ENCODE measurements at places on chromosomes 3 and 15.

DNA sequence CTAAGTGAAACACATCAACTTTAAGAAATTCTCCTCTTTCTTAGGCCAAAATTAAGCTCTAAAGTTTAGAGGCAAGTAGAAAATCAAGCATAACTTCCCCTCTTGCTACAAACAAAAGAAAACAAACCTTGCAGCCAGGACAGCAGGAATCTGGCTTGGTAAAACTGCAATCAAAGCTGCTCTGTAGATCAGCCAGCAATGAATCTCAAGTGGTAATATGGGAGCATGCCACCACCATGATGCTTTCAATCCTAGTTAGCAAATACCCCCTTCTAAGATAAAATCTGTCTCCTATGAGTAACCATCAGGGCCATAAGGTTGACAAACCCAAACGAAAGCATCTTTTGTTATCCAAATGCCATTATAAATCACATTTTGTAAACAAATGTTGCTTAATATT is 208.3 kb upstream of the PLSCR5 start:
- no peak for DNase-seq

- DNase-seq = no peak
Observed at GRCh38 chr3:165202995-165203394, 6.8 kb upstream of the SLITRK3 start.

GRCh38 chr3:122200661-122201060 is 17.2 kb downstream of the CASR start:
- no peak for DNase-seq

DNA sequence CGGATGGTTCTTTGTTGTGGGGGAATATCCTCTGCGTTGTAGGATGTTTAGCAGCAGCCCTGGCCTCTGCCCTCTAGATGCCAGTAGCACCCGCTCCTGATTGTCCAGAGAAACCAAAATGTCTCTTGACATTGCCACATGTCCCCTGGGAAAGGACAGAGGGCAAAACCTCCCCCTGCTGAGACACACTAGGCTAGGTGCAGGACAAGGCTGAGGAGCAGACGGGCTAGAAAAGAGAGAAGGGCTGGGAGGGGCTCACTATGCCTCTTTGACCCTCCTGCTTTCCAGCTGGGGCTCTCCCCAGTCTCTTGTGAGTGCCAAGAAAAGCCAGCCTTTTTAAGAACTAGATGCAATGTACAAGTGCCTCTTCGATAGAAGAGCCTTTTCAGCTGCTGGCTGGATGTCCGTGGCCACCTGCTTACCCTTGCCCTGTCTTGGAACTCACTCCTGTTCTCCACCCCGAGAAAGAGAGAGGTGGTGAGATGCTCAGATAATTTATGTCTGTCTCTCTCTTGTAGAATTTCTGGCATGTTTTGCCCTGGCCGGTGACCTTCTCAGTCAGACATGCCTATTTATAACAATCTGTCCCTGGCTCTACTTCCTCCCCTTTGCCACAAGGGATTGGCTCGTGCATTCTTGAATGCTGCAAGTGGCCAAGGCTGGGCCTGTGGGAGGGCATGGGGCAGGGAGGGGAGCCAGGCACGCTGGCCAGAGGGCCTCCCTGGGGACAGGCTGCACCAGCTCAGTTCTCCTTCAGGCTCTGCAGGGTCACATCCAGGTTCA is 142.6 kb downstream of the RPLP1 start:
- no peak for DNase-seq

DNA sequence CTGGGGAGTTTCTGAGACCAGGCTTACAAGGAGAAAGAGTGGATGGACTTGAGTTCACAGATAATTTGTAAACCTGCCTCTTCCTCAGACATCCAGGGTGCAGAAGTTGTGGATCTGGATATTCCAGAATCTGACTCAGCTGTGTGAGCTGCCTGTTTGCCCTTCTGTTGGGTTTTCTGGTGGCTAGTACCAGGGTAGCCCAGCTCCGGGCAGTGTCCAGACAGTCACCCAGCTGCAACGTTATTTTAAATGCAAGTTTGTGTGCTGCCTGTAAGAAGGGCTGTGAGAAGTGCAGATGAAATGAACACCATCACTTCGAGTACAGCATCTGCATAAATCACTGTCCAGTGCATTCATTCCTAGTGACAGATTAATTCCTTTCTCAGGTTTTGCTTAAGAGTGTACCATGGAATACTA is 1053.0 kb downstream of the TUSC7 start:
- DNase-seq = no peak

GRCh38 chr15:92105611-92106010 is 252.1 kb downstream of the SLCO3A1 start:
- DNase-seq = no peak

DNA sequence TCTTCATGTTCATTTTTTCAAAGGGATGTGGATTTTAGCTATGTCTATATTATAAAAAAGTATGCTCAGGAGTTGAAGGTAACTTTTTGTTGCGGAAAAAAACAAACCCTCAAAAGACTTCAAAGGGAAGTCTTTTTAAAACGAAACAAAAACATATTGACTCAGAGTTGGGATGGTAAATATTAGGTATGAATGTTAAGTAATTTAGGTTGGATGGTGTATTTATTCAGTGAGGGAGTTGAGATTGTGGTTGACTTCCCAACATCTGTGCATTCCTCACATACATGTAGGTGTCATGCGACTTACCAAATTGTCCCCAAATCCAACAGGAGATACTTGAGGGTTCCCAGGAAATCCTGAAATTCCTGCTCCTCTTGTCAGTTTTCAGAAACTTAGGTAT is 32.7 kb upstream of the PLSCR5 start:
- no peak for DNase-seq

DNA sequence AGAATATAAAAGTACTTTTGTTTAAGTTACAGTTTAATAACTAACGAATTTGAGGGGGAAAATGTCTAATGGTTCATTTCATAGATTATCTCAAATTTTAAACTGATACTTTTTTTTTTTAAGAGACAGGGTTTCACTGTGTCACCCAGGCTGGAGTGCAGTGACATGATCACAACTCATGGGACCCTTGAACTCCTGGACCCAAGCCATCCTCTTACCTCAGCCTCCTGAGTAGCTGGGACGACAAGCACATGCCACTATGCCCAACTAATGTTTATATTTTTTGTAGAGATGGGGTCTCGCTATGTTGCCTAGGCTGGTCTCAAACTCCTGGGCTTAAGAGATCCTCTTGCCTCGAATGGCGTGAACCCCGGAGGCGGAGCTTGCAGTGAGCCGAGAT is 16.5 kb downstream of the LRRC58 start:
- DNase-seq = no peak

- no peak for DNase-seq
Observed at GRCh38 chr15:95174301-95175259, 943.2 kb downstream of the MCTP2 start.

GRCh38 chr3:103389356-103389755 is 954.5 kb downstream of the ZPLD1 start:
- no peak for DNase-seq

- DNase-seq = no peak
Observed at GRCh38 chr3:179286331-179286730, 35.4 kb upstream of the KCNMB3 start.

DNA sequence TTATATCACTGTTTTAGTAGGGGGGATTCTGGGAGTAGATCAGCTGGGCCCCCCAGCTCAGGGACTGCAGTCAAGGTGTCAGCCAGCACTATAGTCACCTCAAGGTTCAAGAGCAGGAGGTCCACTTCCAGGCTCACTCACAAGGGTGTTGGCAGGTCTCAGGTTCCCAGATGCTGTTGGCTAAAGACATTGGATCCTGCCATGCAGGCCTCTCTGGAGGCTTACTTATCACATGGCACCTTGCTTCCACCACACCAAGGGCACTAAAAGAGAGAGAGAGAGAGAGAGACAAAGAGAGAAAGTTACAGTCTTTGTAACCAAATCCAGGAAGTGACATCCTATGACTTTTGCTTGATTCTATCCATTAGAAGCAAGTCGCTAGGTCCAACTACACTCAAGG is 7.5 kb upstream of the PPP1R14D start:
- DNase-seq = no peak

- DNase-seq = no peak
Observed at GRCh38 chr3:114902691-114903101, 244.4 kb downstream of the ZBTB20 start.

DNA sequence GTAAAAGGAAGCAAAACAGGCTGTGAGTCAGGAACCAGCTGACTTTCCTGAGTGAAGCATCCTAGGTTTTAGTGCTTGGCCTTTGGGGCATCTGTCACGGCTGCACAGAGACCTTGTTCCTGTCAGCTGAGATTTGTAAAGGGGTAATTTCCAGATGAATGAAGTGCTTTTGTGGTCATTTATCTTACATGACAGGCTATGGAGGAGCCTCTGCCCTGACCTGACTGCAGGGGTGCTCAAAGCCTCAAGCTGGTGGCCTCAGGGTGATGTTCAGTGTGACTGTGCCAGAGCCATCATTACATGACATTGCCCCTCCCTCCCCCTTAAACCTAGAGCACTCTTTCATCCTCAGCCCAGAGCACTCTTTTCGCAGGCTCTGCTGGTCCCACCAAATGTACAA is 132.5 kb downstream of the ARNT2 start:
- DNase-seq = no peak

- no peak for DNase-seq
Observed at GRCh38 chr3:15332405-15333098, at the start of gene SH3BP5. Gene SH3BP5 (minus strand): TSS chr3:15332586. CDS start chr3:15332408, 178 bp downstream.

GRCh38 chr15:74172701-74173379 is 670 bp upstream of the ISLR start:
- peak; percentile 41 for DNase-seq

DNA sequence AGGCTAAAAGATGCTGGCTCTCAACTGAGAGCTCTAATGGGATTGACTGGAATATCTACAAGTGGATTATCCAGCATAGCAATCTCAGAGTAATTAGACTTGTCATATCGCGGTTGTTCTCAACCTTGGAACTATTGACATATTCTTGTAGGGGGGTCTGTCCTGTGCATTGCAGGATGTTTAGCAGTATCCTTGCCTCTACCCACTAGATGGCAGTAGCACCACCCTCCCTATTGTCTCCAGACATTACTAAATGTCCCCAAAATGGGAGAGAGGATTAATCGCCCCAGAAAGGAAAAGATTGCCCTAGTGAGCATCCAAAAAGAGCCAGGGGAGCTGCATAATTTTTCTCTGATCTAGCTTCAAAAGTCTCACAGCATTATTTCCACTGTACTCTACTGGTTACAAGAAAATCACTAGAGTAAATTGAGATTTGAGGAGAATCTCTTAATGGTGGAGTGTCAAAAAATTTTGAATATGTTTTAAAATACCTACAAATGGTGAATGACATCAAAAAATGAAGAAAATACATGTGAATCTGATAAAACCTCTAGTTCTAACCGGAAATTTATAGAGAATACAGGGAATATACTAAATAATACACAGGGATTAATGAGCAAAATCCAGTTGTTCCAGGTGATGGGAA is 388.2 kb upstream of the AGTR1 start:
- DNase-seq = peak; percentile 12

DNA sequence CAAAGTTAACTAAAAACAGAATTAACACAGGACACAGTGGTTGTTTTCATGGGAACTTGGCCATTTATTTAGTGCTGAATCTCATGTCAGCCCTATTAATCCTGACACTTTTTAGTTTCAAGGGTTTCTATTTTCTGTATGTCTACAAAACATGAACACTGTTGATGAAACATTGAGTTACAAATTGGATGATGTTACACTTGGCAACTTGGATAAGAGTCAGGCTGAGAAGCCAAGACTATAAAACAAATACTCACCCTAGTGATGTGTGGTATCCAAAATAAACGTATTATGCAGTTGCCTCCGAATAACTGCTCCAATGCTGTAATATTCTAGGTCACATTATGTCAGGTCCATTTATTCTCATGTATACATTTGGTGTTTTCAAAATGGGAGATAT is 349.6 kb downstream of the ZIC1 start:
- DNase-seq = no peak

DNA sequence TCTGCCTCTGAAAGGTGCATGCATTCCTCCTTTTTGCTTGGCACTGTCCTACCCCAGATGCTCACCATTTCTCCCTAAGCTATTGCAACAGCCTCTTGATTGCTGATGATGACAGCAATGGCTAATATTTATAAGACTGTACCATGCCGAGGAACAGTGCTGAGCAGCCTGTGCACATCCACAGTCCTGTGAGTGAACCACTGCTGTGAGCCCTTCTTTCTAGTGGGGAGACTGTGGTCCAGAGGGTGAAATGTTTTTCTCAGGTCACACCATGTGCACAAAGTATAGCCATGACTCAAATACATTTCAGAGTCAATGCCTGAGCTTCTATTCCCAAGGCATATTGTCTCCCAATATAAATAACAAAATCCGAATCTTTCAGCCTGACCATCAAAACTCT is 231.2 kb upstream of the LRTM1 start:
- no peak for DNase-seq

GRCh38 chr15:99906793-99907192 is 173.6 kb upstream of the LYSMD4 start:
- DNase-seq = no peak

DNA sequence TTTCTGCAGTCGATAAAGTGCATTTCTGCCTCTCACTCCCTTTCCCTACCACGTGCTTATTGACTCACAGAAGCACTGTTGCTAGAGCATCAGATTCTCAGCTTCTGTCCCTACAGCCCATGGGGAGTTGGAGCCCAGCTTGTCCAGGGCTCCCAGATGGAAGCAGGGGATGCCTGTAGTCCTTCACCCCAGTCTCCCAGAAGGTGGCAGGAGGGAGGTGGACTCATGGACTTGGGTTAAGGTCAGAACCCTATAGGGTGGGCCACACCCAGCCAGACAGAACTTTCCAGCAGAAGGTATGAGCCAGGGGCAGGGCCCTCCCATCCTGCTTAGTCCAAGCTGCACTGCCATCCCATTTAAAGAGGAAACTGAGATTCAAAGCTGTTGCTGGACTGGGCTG is 33.1 kb upstream of the SEMA3F start:
- no peak for DNase-seq

DNA sequence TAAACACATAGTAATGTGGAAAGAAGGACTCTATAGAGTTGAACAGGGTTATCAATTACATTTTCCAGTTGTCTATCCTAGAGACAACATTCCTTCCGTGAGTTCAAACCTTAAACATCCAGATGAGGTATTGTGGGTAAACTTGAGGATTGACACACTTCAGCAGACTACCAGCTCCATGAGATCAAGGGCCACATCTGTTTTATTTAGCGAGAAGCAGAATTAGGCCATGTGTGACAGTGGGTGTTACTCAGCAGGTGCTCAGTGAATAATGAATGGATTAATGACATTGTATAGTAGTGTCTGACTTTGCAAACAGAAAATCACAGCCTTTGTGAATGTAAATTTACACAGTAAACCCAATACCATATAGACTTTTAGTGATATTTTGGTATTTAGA is 941.1 kb upstream of the CFAP20DC start:
- DNase-seq = no peak

- no peak for DNase-seq
Observed at GRCh38 chr15:82656641-82657266, 9.6 kb upstream of the CPEB1 start.

- peak; percentile 72 for DNase-seq
Observed at GRCh38 chr3:16388850-16389441, 123.9 kb downstream of the OXNAD1 start.

GRCh38 chr15:47179988-47180387 is 537.3 kb upstream of the SEMA6D start:
- DNase-seq = no peak
